GM18507 (cell line): ENCODE measurements at places on chromosomes 4 and X.

DNA sequence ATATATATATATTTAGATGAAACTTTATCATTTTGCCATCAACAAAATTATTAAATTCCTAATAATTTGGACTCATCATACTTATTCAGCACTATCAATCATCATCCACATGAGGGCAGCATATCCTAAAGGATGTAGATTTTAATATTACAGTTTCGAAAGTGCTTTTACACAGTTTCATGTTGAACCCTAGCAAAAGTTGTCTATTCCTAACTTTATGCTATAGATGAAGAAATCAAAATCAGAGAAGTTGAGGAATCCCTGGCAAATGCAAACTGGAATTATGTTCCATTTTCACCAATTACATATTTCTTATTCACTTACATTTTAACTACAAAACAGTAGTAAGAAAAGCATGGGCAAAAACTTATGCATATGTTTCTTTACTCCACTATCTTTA is 36.6 kb upstream of the UGT2A1 start:
- no peak for DNase-seq

DNA sequence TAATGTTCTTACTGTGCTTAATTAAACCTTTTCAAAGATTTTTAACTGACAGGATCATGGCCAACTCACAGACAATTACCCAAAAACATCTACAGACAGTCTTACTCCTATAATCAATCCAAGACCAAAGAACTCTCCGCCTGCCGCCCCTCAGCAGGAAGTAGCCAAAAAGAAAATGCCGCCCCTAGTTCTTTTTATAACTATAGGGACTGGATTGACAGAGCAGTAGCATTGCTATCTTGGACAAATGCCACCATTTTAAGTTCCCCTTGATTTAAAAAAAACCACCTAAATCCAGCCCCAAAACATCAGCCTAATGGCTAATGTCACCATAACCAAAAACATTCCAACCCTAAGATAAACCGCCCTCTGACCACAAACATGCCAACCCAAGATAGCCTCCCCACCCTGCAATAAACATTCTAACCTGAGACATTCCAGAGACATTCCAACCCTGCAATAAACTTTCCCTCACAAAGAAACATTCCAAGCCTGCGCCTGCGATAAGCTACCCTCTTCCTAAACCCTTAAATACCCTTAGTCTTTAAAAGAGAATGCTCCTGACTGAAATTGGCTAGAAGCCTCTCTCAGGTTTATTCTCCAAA is 77.0 kb downstream of the COQ2 start:
- DNase-seq = no peak

GRCh38 chr4:184635381-184635780 is 13.9 kb downstream of the CASP3 start:
- no peak for DNase-seq

- no peak for DNase-seq
These were observed 7.4 kb downstream of the PLCXD1 start for GRCh38 chrX:288561-288991.

DNA sequence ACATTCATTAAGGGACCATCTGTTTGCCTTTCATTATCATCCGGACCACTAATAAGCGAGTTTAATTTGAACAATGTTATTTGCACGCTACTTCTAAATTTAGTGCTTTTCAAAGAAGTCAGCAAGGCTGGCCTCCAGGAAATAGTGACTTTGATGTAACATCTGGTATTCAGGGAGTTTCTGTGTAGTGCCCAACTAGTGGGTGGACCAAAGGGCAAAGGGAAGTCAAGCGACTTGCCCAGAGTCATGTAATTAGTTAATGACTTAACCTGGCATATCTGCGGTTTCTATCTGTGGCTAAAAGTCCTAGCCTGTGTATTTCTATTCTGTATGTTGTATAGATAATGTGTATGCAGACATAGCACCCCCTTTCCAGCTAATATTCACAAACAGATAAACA is 56.3 kb upstream of the LCORL start:
- no peak for DNase-seq

GRCh38 chr4:15963576-15963975 is 601 bp upstream of the FGFBP2 start:
- no peak for DNase-seq

- DNase-seq = no peak
These were observed 71.3 kb downstream of the HTRA3 start for GRCh38 chr4:8340781-8341241.

DNA sequence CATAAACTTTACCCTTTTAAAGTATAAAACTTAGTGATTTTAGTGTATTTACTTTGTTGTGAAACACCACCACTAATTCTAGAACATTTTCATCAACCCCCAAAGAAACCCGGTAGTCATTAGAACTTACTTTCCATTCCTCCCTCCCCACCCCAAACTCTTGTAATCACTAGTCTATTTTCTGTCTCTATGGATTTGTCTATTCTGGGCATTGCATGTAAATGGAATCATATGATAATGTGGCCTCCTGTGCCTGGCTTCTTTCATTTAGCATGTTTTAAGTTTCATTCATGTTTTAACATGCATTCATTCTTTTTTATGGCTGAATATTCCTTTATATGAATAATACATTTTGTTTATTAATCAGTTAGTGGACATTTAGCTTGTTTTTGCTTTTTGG is 27.8 kb downstream of the BMP2K start:
- no peak for DNase-seq

- no peak for DNase-seq
These were observed 102.0 kb downstream of the HDAC8 start for GRCh38 chrX:72470532-72471223.

GRCh38 chr4:48949086-48949485 is 37.0 kb upstream of the CWH43 start:
- DNase-seq = no peak

GRCh38 chr4:142405695-142406498 is 440.2 kb downstream of the INPP4B start:
- DNase-seq = no peak

- DNase-seq = no peak
These were observed 151.3 kb downstream of the USP46 start for GRCh38 chr4:52507774-52508173.

DNA sequence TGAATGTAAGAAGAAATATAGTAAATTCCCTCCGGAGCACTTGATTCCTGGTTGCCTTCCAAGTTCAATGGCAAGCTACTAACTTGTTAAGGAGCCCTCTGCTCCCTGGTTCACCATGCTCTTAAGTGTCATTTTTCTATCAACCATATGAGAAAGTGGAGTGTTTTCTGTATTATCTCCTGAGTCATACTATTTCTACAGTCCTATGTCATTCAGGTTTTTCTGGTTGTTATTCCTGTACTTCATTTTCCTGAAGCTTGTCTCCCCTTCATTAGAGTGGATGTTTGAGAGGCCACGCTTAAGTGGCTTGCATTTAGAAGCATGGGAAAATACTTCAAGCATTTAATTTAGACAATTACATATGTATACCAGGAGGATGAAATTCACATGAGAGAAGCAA is 14.7 kb upstream of the EPGN start:
- DNase-seq = no peak

DNA sequence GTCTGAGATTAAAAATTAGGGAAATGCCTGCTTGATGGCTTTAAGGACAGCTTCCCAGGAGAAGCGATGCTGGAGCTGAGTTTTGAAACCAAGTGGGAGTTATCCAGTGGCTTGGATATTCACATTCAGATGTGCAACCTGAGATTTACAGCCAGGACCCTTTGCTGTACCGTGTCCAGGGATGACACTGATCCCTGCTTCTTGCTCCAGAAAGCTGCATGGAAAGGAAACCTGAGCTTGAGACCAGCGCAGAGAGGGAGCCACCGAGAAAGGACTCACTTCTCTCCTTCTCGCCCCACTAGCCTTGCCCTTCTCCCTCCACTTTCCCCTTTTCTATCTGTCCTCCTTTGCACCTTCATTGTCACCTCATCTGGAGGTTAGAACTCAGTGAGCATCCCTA is 254.5 kb upstream of the PPARGC1A start:
- DNase-seq = no peak

DNA sequence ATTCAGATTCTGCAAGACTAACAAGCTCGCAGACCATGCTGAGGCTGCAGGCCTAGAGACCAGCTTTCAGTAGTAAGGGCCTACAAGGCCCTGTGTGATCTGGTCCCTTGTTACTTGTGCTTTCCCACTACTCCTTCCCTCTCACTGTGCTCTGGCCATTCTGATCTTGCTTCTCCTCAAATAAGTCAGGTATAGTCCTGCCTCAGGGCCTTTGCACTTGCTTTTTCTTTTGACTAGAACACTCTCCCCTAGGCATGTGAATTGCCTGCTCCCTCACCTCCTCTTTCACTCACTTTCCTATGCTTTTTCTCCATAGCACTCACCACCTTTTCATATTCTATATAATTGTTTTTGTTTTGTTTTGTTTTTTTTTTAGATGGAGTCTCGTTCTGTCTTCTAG is 22.2 kb downstream of the AKAP14 start:
- DNase-seq = no peak

DNA sequence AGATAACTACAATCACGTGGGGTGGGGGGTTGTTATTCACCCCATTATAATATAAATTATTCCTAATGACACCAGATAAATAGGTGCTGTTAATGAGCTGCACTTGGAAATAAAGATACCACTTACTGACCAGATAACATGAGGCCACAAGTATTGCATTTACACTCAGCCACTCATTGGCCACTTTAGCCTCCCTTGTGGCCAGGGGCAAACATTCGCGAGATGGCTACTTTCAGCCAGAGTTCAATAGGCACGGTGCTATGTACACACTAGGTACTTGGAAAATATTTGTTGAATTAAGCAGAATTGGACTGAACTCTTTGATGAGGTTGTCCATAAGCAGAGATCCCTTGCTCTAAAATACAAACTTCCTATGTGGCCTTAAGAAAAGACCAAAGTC is 713.7 kb upstream of the TENM3 start:
- no peak for DNase-seq

DNA sequence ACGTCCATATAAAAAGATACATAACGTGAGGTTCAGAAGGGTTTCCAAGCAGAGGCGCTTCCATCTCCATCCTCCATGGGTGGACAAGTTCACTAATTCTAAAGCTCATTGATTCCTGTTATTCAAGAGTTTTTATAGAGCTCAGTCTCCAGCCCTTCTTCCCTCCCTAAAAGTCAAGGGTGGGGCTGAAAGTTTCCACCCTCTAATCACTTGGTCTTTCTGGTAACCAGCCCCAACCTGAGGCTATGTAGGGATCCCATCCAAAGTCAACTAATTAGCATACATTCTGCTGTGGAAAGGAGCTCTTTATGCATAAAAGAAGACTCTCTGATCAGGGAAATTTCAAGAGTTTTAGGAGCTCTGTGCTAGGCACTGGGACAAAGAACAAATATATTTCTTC is 46.9 kb upstream of the VEGFC start:
- DNase-seq = no peak

DNA sequence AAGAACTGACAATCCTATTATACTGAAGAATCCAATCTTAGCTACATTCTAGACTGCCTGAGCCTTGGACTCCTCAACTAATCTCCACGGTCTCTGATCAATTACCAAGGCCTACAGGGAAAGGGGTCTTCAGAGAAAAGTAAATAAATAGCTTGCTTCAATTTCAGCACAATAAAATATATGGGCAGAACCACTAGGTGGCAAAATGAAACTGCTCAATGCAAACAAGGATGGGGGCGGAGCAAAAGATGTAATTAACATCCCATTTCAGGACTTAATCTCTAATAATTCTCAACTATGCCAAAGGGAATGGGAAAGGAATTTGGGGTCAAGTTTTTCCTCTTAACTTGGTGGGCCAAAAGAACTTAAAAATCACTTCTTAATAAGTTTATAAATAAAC is 78.4 kb upstream of the MAP3K15 start:
- DNase-seq = no peak
